ENCODE measurements at places on chromosomes 6 and 20.

DNA sequence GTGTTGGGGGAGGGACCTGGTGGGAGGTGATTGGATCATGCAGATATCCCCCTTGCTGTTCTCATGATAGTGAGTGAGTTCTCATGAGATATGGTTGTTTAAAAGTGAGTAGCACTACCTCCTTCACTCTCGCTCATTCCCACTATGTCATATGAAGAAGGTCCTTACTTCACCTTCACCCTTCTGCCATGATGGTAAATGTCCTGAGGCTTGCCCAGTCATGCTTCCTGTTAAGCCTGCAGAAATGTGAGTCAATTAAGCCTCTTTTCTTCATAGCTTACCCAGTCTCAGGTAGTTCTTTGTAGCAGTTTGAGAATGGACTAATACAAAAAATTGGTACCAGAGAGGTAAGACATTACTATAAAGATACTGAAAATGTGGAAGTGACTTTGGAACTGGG is 425.9 kb downstream of the HTR1B start:
- DNase-seq: no peak

DNA sequence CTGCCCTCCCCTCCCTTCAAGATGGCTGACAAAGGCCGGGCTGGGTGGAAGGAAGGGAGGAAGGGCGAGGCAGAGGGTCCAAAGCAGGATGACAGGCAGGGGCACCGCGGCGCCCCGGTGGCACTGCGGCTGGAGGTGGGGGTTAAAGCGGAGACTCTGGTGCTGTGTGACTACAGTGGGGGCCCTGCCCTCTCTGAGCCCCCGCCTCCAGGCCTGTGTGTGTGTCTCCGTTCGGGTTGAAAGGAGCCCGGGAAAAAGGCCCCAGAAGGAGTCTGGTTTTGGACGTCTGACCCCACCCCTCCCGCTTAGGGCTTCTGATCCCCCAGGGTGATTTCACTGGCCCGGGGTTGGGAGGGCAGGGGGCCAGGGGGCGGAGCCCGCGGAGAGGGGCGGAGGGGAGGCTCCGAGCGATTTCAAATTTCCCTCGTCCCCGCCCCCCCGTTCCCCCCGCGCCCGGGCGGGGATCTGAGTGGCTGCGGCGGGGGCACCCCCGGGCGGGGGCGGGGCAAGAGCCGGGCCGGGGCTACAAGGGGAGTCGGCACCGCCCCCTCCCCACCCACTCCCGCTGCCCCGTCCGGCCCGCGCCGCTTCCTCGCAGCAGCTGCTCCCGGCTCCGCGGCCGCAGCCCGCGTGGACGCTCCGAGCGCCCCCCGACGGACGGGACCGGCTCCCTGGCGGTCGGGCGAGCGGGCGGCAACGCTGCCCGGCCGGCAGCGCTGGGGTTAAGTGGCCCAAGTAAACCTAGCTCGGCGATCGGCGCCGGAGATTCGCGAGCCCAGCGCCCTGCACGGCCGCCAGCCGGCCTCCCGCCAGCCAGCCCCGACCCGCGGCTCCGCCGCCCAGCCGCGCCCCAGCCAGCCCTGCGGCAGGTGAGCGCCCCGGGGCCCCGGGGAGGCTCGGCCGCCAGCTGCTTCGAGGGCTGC is at the start of gene DNMT3B:
Gene DNMT3B (plus strand): TSS at position 555 of the 923 bp plus-strand sequence. CDS start 17,939 bp downstream, outside the sequence.
- DNase-seq: peak; percentile 73

GRCh38 chr6:167552258-167552630 is 227.4 kb downstream of the TTLL2 start:
- DNase-seq: no peak

GRCh38 chr6:85107701-85108100 is 342.2 kb upstream of the NT5E start:
- DNase-seq: no peak

- DNase-seq: no peak
Measured at GRCh38 chr6:2734488-2735166, 16.1 kb downstream of the MYLK4 start.

GRCh38 chr20:24744747-24745146 is 204.3 kb upstream of the CST7 start:
- DNase-seq: no peak

GRCh38 chr20:52461582-52461981 is 270.0 kb upstream of the ZFP64 start:
- DNase-seq: no peak

DNA sequence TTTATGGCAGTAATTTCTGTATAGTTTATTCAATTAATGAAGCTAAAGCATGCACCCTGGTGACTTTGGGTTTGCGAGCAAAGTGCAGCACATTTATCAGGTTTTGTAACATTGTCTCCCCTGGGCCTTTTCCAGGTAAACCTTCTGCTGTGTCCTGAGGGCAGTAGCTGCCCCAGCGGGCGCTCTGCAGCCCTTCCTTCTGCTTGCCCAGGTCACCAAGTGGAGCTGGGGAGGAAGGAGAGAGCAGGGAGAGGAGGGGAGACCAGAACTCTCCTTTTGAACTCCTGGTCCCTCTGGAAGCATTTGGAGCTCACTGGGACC is 145.6 kb downstream of the DLL1 start:
- no peak for DNase-seq

GRCh38 chr6:3297909-3298308 is 39.2 kb downstream of the PSMG4 start:
- DNase-seq: no peak

- DNase-seq: no peak
Measured at GRCh38 chr6:106360989-106361430, 493 bp downstream of the CRYBG1 start.

- DNase-seq: no peak
Measured at GRCh38 chr6:43173591-43174262, 2.7 kb downstream of the SRF start.

All from retina (tissue), 1 donor.